ENCODE measurements at places on chromosomes 2 and 18. TPM values are rescaled to one million over a fixed set of nuclear protein-coding genes. Genes with fewer than 3 reads are reported as not detected.

Gene TUBA3E
- total RNA-seq = not detected

Gene APOB
- total RNA-seq = 0.23 TPM

Gene MC2R
- not detected for total RNA-seq

- no peak for DNase-seq
Observed at GRCh38 chr2:67399144-67399543, 2.0 kb downstream of the ETAA1 start.

DNA sequence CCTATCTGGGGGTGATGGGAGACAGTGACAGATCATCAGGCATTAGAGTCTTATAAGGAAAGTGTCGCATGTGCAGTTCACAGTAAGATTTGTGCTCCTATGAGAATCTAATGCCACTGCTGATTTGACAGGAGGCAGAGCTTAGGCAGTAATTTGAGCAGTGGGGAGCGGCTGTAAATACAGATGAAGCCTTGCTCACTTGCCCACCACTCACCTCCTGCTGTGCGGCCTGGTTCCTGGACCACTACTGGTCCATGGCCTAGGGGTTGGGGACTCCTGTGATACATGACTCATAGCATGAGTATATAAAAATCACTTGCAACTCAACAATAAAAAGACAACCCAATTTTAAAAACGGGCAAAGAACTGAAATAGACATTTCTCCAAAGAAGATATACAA, 71.1 kb upstream of the ACAA2 start:
- DNase-seq = no peak

DNA sequence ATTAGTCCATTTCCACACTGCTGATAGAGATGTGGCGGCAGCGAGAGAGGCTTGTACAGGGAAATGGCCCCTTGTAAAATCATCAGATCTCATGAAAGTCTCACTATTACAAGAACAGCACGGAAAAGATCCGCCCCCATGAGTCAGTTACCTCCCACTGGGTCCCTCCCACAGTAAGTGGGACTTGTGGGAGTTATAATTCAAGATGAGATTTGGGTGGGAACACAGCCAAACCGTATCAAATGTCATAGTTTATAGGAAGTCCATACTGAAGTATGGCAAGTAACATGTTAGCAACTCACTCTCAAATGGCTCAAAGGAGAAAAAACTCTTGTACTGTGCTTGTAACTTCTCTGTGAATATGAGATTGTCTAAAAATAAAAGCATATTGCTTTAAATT, 56.1 kb downstream of the FARP2 start:
- no peak for DNase-seq

GRCh38 chr2:178473373-178473772, 5.0 kb downstream of the FKBP7 start:
- no peak for DNase-seq

- no peak for DNase-seq
Observed at GRCh38 chr2:64753399-64753798, 99.7 kb upstream of the SERTAD2 start.

- no peak for DNase-seq
Observed at GRCh38 chr18:7924616-7925015, 357.5 kb downstream of the PTPRM start.

All from pancreas (tissue), 10 donors.